ENCODE measurements at places on chromosomes 2 and 18. TPM values are rescaled to one million over a fixed set of nuclear protein-coding genes. Genes with fewer than 3 reads are reported as not detected.

GRCh38 chr2:74646201-74646600 is 1.9 kb downstream of the M1AP start:
- DNase-seq: no peak

GRCh38 chr2:210169516-210170195 is 1.6 kb downstream of the KANSL1L start:
- no peak for DNase-seq

DNA sequence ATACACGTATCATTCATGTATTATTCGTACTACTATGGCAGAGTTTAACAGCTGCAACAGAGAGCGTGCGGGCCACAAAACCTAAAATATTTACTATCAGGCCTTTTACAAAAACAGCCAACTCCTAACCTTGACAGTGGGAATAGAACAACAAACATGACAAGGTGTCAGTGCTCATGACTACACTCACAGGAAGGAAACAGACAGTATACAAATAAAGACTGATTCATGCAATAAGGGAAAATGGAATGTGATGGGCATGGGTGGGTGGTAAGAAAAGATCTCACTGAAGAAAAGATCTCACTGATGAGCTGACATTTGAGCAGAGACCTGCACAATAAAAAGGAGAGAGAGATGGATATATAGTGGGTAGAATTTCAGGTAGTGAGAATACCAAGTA is 347.8 kb downstream of the ALK start:
- no peak for DNase-seq

DNA sequence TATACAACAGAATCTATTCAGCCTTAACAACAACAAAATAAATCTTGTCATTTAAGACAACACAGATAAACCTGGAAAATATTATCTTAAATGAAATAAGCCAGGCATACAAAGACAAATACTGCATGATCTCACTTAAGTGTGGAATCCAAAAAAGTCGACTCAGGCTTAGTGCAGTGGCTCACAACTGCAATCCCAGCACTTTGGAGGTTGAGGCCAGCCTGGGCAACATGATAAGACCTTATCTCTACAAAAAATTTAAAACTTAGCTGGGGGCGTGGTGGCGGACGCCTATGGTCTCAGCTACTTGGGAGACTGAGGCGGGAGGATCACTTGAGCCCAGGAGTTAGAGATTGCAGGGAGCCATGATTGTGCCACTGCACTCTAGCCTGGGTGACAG is 75.2 kb upstream of the RNU4ATAC start:
- no peak for DNase-seq

DNA sequence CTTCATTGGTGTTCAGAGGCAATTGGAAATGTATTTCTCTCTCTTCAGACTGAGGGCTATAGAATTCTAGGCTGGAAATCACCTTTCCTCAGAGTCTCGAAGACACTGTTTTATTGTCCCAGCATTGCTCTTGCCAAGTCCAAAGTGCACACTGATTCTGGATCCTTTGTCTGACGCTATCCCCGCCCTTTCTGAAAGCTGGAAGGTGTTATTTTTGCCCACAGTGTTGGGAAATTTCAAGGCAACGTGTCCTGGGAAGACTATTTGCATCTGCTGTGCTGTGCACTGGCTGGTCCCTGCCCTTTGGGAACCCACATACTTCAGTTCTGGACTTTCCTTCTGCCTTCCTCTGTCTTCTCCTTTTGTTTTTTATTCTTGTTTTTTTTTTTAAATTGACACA is 190.8 kb downstream of the SH3BP4 start:
- no peak for DNase-seq

- DNase-seq: no peak
Measured at GRCh38 chr2:24102677-24103076, 18.0 kb upstream of the TP53I3 start.

DNA sequence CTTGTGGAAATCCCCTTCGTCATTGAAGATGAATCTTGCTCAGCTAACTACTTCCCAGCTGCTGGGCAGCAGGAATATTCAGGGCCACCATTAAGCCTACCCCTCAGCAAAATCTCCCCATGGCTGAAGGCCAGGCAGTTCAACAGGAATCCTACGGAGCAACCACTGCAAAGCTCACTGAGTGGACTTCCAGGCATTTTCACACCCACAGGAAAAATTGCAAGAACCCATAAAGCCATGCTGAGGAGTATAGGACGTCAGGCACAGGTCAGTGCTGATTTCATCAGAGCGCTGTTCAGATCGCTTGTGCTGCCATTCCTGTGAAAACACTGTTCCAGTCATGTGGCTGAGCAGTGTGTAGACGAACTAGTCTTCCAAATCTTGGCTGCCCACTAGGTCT is 134.8 kb upstream of the TACR1 start:
- no peak for DNase-seq

DNA sequence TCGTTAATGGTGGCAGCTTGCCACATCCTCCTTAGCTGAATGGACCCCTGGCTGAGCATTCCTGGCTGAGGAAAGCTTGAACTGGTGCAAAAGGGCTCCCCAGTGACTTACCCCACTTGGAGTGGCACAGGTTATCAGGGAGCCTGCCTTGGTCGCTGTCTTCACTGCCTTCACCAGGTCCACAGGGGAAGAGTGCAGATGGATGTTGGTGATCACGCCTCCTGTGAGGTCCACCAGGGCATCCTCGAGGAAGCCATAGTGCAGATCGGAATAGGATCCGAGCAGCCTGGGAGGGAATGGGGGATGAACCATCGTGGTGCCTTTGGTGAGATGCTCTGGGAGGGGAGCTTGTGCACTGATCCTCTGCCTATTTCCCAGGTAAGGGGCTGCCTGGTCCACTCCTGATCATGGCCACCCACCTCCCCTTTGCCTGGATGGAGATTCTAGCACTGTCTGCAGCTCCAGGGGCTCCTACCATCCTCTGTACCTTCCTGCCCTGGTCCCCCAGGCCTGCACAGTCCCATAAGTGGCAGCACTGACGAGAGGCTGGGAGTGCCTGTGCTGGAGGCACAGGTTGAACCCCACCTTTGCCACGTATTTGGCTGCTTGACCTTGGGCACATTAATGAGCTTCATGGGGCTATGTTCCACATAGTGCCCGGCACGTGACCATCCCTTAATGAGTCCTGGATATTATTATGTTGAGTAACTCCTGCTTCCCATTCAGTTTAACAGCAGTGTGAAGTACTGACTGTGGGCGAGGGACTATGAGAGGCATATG is 43.0 kb downstream of the CAPN13 start:
- no peak for DNase-seq

The TUBB6 gene
- 211 TPM for total RNA-seq

The SH2D6 gene
- total RNA-seq: 0.37 TPM

The HOXD3 gene
- total RNA-seq: 0.73 TPM

The SPATA3 gene
- not detected for total RNA-seq

The KANSL3 gene
- total RNA-seq: 27.6 TPM

All from left cardiac atrium (tissue), 4 donors.